ENCODE measurements at places on chromosomes 5 and 9. TPM values are rescaled to one million over a fixed set of nuclear protein-coding genes. Genes with fewer than 3 reads are reported as not detected.

GRCh38 chr5:8767746-8768145 lies 778.1 kb downstream of the SEMA5A start:
- no peaks in the 10 kb centered on the region for H3K36me3 ChIP-seq
- H3K4me1 ChIP-seq, result no peaks in the 10 kb centered on the region
- no peaks in the 10 kb centered on the region for H3K27me3 ChIP-seq
- H3K4me3 ChIP-seq, result no peak overlapping the region

- H3K4me1 ChIP-seq, result peaks cover 7% of the 10 kb centered on the region
- DNase-seq, result no peak
- no peak overlapping the region for H3K27ac ChIP-seq
- H3K27me3 ChIP-seq, result no peaks in the 10 kb centered on the region
These were observed 3.5 kb downstream of the RUFY1 start for GRCh38 chr5:179553875-179554274.

DNA sequence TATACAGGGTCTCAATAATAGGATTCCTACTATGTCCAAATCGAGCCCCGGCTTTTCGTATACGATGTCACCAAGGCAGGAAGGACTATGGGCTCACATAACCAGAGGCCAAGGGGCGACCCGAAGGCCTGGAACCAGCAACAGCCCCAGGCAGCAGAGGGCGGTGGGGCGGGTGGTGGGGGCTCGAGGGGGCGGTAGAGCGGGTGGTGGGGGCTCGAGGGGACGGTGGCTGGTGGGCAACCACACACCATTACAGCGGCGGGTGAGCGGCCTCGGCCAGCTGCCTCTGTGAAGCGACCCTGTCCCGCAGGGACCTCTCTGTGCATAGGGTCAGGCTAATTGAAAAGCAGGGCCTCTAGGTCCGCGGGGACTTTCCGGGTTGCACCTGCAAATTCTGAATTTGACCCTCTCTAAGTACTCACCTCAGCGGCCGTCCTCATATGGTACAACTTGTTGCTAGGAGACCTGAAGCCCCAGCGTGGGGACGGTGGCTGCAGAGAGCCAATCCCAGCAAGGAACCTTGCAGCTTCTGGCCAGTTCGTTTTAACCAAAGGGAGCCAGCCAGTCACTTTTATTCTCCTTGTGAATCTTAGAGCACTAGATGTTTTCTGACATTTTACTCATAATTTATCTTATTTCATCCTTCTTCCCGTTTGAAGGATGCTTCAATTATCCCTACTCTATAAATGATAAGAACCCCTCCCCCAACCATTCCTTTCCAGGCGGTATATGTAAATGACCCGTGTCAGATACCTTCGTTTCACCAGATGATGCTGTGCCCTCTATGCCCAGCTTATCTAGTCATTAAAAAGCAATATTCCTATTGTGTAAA lies at the start of gene NME5:
TSS of gene NME5 (minus strand) at position 480 of the 832 bp plus-strand sequence. CDS start 648 bp downstream, outside the sequence.
- H3K4me3 ChIP-seq, result peak within 1 kb of the TSS; percentile 52
- H3K36me3 ChIP-seq, result no peaks in the 10 kb centered on the region
- H3K27me3 ChIP-seq, result no peaks in the 10 kb centered on the region
- H3K27ac ChIP-seq, result peak within 1 kb of the TSS; percentile 30

FOXI1 gene
- not detected for total RNA-seq

GRCh38 chr9:38074441-38074961 lies 5.5 kb upstream of the SHB start:
- H3K27ac ChIP-seq, result no peak overlapping the region
- no peak for DNase-seq
- H3K4me1 ChIP-seq, result no peaks in the 10 kb centered on the region
- H3K36me3 ChIP-seq, result no peaks in the 10 kb centered on the region
- no peaks in the 10 kb centered on the region for H3K27me3 ChIP-seq

Data from prostate gland (tissue), 2 donors.